Upper lobe of left lung (tissue), 6 donors: ENCODE measurements at places on chromosomes 11 and 22. TPM values are rescaled to one million over a fixed set of nuclear protein-coding genes. Genes with fewer than 3 reads are reported as not detected.
A peak's percentile ranks its signal among the peaks of the same experiment; 100 is the strongest.

- peak; percentile 97 for DNase-seq
Measured at GRCh38 chr22:35376728-35377472, 4.0 kb upstream of the HMOX1 start.

GRCh38 chr22:42052765-42053164 lies 17.8 kb downstream of the NAGA start:
- DNase-seq: no peak

ARHGEF17 gene
- total RNA-seq: 132 TPM

DEUP1 gene
- total RNA-seq: 3.1 TPM

ACTN3 gene
- not detected for total RNA-seq

OR10A2 gene
- total RNA-seq: not detected

PTPRCAP gene
- 19.4 TPM for total RNA-seq
